H1 (cell line): ENCODE measurements at places on chromosomes 6 and 20.

GRCh38 chr6:108159981-108160380, 5.8 kb upstream of the NR2E1 start:
- DNase-seq = no peak

GRCh38 chr6:35043381-35044130, 97.6 kb downstream of the TCP11 start:
- DNase-seq = no peak

DNA sequence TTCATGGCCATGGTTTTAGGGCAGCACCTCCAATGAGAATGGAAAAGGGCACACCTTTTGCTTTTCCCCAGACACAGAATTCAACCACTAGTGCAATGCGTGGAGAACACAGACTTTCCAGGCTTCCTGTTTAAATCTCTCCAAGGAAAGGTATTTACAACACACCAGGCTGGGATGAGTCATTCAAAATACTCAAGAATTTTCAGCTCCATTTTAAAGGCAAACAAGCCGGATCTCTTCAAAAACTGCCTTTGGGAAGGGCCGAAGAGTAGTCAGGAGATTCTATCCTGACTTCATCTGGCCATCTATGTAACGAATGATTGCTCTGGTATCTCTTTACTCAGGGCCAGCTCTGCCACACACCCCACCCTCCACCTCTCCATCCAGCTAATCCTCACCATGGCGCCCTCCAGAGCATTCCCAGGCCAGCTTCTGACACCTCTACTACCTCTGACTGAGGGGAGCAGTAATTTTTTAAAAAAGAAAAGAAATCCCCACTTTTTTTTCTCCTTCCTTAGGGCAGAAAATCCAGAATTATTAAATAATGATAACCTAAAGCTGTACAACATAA, 254.6 kb downstream of the LY86 start:
- no peak for DNase-seq

- DNase-seq = no peak
Measured at GRCh38 chr6:54775576-54775975, 71.0 kb upstream of the FAM83B start.

DNA sequence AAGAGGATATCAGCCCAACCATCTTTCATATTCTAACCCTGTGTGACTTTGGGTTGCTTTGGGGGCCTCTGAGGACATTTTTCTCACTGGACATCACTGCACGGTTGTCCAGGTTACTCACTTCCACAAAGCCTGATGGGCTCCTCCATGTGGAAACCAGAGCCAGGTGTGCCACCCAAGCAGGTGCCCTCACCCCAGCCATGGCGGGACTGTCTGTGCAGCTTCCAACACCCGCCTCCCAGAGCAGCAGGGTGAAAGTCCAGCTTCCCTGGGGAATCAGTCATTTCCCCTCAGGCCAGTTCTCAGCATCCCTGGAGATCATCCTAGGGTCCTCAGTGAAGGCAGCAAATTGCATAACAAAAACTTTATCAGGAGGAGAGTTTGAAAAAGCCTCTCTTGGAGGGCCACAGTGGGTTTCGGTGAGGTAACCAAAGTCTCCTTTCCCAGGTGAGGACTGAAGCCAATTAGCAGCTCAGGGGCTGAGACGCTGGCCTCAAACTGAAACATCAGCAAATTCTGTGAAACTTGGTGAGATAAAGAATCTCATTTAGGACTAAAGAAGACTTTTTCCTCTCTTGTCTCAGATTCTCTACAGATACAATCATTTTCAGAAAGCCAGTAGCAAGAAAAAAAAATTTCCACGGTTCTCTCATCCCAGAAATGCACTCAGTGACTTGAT, 289.6 kb upstream of the CDH4 start:
- no peak for DNase-seq

GRCh38 chr6:149242883-149243282, 74.6 kb upstream of the TAB2 start:
- DNase-seq = no peak

DNA sequence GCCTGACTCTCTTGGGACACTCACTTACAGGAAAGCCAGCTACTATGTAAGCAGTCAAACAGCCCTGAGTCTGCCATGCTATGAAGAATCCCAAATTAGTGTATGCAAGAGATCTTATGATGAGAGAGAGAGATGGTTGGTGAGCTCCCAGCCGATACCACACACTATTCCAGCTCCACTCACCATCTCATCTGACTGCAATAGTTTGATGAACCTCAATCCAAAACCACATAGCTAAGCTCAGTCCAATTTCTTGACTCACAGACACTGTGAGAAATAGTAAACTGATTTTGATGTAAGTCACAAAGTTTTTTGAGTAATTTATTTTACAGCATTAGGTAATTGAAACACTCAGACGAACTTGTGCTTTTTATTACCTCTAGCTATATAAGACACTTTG, 441.4 kb downstream of the COL12A1 start:
- no peak for DNase-seq

- no peak for DNase-seq
Measured at GRCh38 chr6:118968416-118968815, 33.5 kb upstream of the MCM9 start.

- DNase-seq = no peak
Measured at GRCh38 chr20:19683822-19684221, 74.2 kb upstream of the RIN2 start.

DNA sequence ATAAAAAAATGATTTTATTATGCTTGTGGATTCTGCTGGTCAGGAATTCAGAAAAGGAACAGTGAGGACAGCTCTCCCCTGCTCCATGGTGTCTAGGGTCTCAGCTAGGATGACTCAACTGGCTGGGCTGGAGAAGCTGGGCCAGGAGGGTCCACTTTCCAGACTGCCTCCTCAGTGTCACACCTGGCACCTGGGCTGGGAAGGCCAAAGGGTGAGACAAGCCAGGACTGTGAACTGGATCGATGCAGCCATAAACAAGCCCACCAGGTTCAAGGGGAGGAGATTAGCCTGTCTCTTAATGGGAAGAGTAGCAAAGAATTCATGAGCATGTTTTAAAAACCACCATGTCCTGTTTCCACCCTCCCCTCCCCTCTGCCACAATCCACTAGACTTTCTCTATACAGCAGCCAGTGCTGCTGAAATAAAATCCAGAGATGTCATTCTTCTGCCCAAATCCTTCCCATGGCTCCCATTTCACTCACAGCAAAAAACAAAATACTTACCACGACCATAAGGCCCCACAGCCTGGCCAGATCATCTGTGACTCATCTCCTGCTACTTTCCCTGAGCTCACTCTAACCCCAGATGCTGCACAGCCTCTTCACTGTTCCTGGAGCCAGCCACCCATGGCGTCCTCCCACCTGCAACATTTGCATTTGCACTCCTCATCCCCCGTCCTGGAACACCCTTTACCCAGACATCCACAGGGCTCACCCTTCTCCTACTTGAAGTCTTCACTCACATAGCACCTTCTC, 13.8 kb downstream of the SPTLC3 start:
- no peak for DNase-seq

GRCh38 chr6:133157995-133158394, 83.2 kb upstream of the EYA4 start:
- DNase-seq = no peak

GRCh38 chr6:33416386-33417127, 1.4 kb downstream of the CUTA start:
- DNase-seq = no peak

DNA sequence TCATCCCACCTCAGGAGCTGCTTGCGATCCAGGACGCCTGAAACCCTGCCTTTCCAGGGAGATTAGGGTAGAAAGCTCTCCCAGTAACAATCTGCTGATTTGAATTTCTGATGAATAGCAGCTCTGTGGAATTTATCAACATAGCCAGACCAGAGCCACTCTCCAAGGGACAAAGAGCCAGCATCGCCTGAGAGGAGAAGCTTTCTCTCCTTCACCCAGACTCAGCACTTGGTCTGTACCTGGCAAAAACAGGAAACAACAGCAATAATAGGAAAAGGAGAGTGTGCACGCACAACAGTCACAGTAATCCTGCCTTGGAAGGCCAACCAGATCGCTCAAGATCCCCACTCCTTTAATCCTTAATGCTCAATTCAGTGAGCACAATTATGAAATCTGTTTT, 22.3 kb upstream of the ROS1 start:
- DNase-seq = no peak

- DNase-seq = no peak
Measured at GRCh38 chr6:67544851-67545452, 1090.1 kb upstream of the ADGRB3 start.

DNA sequence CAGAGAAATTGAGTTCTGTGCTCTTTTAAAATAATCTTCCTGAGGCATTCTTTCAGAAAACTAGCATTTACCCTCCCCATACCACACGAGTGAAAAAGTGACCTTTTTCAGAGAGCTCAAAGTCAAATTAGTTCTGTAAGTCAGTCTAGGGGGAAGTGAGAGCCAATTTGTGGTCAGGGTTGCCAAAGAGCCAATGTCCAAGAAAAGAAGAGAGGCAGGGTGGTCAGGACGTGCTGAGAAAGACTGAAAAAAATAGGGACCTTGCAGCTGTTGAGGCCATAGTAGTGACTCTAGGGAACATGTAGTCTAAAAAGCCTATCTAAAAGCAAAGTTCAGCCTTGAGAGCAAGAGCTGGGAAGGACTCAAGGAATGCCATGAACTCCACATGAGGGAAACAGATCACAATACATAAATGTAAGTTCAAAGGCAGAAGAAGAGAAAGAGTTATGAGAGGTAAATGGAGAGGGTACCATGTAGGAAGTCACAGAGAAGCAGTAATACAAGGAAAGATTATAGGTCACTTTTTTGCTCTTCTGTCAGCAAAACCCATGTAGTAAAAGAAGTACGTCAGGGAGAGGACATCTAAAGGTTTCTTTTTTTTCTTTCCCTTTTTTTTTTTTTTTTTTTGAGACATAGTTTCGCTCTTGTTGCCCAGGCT, 565.1 kb upstream of the FLRT3 start:
- no peak for DNase-seq

DNA sequence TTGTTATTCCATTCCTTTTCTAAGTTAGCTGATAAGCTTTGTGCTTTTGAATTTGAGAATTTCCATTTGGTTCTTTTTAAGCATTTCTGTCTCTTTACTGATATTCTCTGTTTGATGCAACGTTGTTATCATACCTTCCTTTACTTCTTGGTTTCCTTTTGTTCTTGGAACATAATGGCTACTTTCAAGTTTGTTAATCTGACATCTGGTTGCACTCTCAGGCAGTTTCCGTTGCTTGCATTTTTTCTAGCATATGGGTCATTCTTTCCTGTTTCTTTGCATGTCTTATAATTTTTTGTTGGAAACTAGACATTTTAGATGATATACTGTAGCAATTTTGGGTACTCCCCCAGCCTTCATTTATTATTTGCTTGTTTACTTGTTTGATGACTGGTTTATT, 12.5 kb downstream of the CDC5L start:
- no peak for DNase-seq

GRCh38 chr6:154394571-154394970, 38.0 kb upstream of the IPCEF1 start:
- no peak for DNase-seq

DNA sequence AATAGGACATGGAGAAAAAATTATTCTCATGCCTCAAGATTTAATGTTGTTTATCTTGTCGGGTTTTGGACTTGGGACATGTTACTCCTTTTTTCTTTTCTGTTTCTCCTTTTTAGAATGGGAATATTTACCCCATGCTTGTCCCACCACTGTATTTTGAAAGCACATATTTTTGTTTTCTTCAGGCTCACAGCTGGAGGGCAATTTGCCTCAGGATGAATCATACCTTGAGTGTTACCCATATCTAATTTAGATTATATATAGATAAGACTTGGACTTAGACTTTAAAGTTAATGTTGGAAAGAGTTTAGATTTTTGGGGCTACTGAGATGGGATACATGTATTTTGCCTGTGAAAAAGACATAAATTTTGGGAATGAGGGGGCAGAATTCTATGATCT, 541.6 kb upstream of the MAN1A1 start:
- no peak for DNase-seq

- DNase-seq = no peak
Measured at GRCh38 chr6:21438237-21438985, 155.1 kb upstream of the SOX4 start.

- no peak for DNase-seq
Measured at GRCh38 chr6:100255701-100256100, 209.0 kb downstream of the SIM1 start.

DNA sequence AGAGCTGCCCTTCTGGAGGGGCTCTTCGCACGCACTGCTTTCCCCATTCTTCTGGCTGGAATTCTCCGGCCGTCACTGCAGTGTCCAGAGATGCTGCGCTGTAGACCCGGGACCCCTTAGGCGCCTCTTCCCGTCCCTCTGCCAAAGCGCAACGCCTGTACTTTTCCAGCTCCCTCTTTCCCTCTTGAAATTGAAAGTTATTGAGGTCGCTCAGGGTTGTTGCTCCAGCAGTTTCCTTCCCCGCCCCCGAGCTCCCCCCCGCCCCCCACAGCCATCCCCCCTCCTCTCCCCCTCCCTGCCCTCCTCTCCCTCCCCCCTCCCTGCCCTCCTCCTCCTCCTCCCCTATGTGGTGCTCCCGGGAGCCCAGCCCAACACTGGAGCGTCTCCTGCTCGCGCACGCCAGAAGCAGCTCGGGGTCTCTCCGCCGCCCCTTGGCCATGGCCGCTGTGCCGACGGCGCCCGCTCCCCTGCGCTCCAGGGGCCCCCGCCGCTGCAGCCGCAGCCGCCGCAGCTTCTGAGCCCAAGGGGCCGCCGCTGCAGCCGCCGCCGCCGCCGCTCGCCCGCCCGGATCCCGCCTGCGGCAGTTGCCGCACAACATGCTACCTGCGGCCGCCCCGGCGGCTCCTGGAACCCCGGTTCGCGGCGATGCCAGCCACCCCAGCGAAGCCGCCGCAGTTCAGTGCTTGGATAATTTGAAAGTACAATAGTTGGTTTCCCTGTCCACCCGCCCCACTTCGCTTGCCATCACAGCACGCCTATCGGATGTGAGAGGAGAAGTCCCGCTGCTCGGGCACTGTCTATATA, at the start of gene RSPO3:
Gene RSPO3, plus strand, starts transcription at position 374 of the 804 bp plus-strand sequence. CDS start 522 bp downstream, outside the sequence.
- DNase-seq = peak; percentile 79

- DNase-seq = no peak
Measured at GRCh38 chr6:139642346-139642745, 267.9 kb upstream of the CITED2 start.

GRCh38 chr20:64151633-64152530, 12.4 kb upstream of the MYT1 start:
- no peak for DNase-seq

DNA sequence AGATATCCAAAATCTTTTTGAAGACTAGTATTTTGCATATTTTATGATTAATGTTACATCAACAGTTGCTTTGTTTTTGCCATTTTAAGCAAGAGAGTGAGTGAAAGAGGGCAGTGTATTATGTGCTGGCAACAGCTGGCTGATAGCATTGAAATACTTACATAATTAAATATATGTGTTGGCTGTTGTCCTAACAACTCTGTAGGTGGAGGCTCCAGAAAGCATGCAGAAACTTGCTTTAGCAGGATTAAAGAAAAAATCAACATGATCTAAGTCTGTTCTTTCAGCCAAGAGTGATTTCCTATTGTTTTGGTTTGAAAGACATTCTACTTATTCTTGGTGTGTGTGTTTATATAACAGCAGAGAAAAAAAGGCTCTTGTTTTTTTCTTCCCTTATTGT, 127.5 kb downstream of the CDKAL1 start:
- no peak for DNase-seq

GRCh38 chr20:17504898-17505635, 26.1 kb downstream of the BFSP1 start:
- peak; percentile 81 for DNase-seq
